GM10248 (cell line): ENCODE measurements at places on chromosomes 13 and 19.
A peak's percentile ranks its signal among the peaks of the same experiment; 100 is the strongest.

GRCh38 chr13:109592770-109593169, 193.6 kb downstream of the IRS2 start:
- DNase-seq: no peak

DNA sequence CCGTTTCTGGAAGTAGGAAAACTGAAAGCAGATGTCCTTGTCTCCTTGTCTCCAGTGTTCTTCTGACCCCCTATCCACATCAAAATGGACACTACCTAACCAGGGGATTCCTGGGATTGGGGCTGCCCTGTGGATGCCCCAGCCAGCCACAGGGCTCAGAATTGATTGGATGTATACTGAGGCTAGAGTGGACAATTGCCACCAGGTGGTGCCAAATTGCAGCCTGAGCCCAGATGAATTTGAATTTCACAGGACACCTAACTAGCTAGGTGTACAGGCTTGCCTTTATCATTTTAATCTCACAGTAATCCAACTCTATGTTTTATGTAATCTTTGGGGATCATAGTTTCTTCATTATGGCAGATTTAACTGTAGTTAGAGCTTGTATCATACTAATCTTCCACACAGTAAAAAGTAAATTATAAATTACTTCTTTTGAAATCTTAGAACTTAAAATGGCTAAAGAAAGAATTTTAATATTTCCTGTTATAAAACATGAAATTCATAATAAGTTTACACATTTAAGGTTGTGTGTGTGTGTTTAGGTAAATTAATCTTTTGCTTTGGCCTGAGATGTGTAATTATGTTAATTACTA, 58.0 kb downstream of the PIBF1 start:
- peak; percentile 57 for DNase-seq

DNA sequence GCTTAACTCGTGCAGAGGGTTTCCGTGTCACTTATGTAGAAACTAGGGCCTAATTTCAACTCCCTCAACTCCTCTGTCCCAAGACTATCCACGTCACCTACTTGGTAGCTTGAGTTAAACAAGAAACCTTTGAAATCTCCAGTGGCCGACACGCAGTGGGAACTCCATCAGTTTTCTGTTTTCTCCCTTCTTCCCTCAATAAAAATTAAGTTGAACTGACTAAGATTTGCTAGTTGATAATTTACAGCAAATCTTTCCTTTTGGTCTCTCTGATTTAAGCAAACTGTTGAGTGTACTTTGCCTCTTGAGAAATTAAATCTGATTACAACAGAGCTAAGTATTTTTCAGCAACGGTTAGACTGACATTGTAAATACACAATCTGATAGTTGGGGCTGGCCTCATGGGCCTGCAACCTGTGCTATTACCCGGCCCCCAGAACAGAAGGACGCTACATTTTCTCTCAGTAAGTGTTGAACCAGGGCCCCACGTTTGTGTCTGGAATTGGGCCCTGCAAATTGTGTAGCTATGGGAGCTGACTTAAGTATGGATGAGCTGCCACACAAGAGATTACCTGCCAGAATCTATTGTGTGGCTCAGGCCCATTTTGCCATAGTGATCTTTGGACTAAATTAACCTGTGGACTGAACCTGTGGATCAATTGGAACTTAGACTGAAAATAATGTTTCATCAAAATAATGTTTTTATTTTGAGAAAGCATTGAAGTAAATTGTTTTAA, 708 bp upstream of the ESD start:
- DNase-seq: no peak

DNA sequence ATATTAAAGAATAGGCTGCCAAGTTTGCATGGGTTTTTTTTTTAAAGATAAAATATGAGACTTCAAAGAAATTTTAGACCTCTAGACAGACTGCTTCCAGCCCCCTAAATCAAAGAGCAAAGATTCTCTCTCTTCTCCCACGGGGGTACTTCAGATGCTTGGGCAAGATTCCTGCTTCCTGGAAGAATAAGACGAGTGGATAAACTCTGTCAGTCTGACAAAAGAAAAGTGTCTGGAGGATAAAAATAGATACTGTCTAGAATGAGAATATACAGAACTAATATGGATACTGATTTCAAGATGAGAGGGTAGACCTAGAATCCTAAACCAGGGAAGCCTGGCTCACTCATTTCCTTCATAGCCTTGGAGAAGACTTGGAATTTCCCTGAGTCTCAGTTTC, 435.1 kb downstream of the FOXO1 start:
- DNase-seq: no peak

DNA sequence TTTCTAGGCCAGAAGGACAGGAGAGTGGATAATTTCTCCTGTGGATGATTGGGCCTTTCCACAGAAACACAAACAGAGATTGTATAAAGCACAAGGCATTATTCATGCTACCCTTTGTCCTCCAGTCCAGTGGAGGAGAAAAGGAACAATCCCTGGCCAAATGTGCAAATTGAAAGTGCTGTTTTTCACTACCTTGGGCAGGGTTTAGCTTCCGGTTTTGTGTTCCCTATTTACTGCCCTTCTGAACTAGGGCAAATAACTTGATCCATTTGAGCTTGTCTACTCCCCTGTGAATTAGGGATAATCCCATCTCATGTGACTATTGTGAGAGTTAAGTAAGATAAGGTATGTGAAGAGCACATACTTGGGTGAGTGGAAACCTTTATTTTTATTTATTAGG, 13.3 kb downstream of the PDX1 start:
- no peak for DNase-seq

DNA sequence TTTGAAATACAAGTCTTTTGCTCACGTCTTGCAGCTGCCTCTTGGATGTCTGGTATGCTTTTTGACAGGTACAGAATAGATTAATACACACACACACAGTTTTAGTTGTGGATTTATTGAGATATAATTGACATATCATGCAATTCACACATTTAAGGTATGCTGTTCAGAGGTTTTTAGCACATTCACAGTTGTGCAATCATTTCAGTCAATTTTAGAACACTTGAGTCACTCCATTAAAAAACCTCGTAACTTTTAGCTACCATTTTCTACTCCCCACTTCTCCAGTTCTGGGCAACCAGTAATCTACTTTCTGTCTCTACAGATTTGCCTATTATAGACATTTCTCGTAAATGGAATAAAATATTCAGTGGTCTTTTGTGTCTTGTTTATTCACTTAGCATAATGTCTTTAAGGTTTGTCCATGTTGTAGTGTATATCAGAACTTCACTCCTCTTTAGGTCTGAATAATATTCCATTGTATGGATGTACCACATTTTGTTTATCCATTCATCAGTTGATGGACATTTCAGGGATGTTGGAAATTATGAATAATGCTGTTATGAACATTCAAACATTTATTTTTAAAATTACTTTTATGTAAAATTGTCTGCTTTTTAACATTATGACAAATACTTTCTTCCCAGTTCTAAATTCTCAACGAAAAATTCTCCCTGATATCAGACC, 2.5 kb upstream of the ZMYM2 start:
- DNase-seq: no peak

DNA sequence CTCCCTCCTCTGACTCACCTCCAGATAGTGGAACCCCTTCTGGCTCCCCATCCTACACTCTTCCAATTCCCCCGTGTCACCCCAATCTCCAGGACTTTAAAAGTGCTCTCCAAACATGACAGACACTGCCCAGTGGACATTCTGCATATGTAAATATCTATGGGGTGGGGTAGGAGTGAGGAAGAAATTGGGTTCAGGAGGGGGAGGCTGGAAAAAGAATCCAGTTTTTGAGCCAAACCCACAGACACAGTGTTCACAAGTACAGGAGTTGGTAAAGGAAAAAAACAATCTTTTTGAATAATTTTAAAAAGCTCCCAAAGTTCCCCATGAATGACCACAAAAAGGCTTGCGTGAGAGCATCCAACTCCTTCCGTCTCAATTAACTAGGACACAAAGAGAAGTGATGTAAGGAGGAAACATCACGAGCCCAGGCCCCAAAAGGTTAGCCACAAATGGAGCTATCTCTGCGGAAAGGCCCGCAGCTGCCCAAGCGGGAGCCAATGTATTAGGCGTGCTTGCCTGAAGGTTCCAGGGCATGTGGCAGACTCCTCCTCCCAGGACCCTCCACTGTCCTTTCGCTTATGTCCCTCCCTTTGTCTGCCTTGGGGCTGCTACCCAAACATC, 18.0 kb downstream of the ZC3H4 start:
- DNase-seq: no peak

DNA sequence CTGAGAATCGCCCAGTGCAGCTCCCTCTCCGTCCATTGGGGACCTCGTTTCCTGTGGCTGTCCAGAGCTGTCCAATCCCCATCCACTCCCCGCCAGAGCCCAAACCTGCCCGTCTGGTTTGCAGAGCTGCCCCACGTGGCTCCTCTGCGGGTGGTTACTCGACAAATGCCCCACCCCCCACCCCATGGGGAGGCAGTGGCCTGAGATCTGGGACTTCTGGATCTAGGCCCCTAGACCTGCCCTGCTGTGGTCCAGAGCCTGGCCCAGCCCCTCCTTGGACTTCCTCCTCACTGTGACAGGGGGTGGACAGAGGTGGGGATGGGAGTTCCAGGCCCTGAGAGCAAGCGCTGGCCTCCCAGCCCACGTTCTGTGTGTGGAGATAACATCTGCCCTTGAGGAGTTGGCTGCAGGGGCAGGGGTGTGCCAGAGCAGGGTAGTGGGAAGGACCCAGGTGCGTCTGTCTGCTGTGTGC, 29.1 kb downstream of the PAK4 start:
- DNase-seq: no peak

DNA sequence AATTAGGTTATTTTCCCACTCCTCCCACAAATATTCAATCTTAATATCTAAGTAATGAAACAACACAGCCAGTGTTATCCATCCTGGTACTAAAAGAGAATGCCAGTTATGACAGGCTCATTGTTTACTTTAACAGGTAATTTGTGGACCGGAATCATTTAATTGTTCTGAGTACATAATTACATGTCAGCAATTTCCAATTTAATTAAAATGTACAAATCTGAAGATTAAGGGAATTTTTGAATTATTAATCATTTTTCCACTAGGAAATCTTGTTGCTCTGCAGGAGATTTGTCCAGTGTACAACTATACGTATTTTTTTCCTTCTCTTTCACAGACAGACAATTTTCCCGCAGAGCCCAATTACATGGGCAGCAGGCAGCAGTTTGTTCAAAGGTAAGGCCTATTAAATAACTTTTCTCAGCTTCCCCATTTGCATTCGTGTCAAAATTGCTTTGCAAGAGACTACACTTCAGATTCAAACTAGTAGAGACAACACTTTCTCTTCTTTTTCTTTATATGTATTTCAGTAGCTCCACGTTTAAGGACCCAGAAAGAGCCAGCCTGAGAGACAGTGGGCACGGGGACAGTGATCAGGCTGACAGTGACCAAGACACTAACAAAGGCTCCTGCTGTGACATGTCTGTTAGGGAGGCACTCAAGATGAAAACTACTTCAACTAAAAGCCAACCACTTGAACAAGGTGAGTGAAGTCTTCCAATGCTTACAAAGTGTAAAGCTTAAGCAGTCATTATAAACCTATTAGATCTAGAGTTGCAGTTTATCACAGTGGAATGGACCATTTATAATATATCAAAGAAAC, 34.8 kb downstream of the PCDH17 start:
- DNase-seq: no peak

GRCh38 chr13:58827904-58828303, 1196.4 kb downstream of the PCDH17 start:
- no peak for DNase-seq

DNA sequence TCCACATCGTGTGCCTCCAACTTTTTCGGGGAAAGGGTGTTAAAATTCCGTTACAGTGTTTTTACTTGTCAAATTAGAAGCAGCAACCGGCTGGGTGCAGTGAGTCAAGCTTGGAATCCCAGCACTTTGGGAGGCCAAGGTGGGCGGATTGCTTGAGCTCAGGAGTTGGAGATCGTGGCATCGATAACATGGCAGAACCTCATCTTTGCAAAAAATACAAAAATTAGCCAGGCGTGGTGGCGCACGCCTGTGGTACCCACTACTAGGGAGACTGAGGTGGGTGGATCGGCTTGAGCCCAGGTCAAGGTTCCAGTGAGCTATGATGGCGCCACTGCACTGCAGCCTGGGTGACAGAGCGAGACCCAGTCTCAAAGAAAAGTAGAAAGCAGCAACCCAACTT, 1.1 kb upstream of the SLC35E1 start:
- DNase-seq: no peak

DNA sequence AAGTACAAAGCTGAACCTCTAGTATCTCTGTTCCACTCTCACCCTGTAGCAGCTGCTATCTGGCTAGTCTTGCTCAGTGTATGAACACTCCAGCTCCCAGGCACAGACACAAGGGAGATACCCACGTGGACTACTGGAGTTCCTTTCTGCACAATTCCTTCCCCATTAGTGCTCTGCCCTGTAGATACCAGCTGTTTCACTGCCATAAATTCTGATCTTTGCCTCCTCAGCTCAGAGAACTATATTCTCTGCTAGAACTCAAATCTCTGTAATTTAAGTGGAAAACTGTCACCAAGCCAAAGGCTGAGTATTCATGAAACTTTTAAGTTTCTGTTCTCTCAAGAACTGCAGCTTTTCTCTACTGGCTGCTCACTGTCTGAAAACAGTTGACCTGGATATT, 273.7 kb downstream of the DIAPH3 start:
- DNase-seq: no peak

GRCh38 chr19:35468637-35469036, 20.6 kb downstream of the FFAR2 start:
- DNase-seq: peak; percentile 84

GRCh38 chr19:1813192-1814182, 1.4 kb upstream of the ATP8B3 start:
- DNase-seq: no peak

GRCh38 chr13:106418556-106418955, 116.9 kb downstream of the EFNB2 start:
- DNase-seq: no peak

- DNase-seq: no peak
Measured at GRCh38 chr19:1105008-1105872, 1.4 kb downstream of the GPX4 start.
